ENCODE measurements at places on chromosomes 4 and X. TPM values are rescaled to one million over a fixed set of nuclear protein-coding genes. Genes with fewer than 3 reads are reported as not detected.

Gene FRG2
- polyA plus RNA-seq: not detected

Gene PRRG3
- 0.45 TPM for polyA plus RNA-seq

Gene RPS6KA6
- 0.55 TPM for polyA plus RNA-seq

Gene SULT1B1
- polyA plus RNA-seq: 0.26 TPM

Gene MAOB
- polyA plus RNA-seq: 111 TPM

Gene HSD17B13
- polyA plus RNA-seq: 0.34 TPM

Gene CXXC4
- 0.34 TPM for polyA plus RNA-seq
